Activated CD8-positive, alpha-beta T cell treated with anti-CD3 and anti-CD28 coated beads, Interleukin-2, amount 10 ng/mL, durations not matched to agents 7 days and 5 days (primary cell): ENCODE measurements at places on chromosomes 1 and 21. TPM values are rescaled to one million over a fixed set of nuclear protein-coding genes. Genes with fewer than 3 reads are reported as not detected.

PKP1 gene
- not detected for total RNA-seq

ST6GALNAC5 gene
- not detected for total RNA-seq

EXO1 gene
- total RNA-seq: 50.0 TPM

DNA sequence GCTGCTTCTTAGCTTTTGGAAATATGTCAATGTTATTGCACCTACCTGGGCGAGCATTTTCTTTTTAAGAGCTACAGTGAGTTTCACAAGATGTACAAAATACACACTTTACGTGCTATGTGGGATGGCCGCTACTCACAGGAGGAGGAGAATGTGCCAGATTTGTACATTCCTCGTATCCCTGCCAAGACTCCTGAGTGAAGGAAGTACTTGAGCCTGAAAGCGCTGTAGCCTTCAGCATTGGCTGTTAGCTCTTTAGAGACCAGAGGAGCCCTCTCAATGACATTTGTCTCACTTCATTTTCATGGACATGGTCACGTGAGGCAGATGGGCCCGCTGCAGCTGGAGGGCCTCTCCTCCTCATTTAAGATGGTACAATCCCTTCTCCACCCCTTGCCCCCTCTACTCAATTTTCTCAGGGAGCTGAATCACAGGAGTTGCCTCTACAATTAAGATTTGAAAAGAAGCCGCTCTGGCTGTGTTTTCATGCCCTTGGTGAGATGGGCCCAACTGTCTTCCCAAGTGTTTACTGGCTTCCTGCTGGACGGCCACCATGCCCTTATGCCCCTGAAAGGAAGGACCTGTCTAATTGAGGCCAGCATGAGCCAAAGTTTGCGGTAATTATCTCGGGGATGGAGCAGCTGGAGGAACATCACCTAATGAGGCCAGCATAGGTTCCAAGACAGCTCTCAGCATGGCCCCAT, 442.6 kb downstream of the PRDM2 start:
- DNase-seq: no peak
